HL-60 (cell line): ENCODE measurements at places on chromosomes 12 and 14.

DNA sequence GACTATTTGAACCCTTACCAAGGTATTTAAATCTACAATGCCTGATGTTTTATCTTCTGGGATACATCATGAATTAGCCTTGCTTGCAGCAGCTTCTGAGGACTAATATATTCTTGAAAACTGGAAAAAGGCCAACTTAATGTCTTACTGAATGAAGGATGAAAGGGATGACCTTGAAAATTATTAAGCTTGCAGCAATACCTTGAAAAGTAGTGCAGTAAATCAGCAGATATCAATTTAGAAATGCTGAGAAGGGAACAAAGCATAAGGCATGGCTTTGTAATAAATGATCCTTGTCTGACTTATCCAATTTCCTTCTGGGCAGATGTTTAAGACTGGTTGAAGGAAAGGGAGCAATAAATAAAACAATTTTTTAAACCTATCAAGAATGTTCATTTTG, 37.3 kb upstream of the FERMT2 start:
- DNase-seq: no peak

- no peak for DNase-seq
Observed at GRCh38 chr12:60265741-60266140, 669.9 kb downstream of the SLC16A7 start.

DNA sequence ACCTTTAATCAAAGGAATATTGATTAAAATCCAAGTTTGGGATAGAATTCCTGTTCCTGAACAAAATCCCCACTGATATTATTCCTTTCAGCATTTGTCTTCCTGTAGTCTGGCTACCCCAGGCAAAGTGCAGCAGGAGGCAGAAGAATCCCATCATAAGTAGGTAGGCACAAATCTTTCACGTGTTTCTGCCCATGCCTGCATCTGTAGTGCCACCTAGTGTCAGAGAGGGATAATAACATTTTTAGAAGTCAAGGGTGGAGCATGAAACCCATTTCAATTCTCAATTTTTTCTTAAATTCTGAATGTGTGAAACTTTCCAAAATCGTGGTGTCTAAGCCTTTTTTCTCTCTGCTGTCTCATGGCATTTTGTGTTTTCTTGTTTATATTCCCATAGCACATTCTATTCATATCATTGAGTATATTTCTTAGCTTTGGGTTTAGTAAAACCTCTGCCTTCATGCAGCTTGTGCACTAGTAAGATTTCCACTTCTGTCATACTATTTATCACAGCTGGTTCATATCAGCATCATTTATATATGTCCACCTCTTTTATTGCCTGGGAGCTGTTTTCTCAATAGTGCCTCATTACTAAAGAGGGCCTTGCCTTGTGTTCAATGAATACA, 47.8 kb upstream of the RERG start:
- DNase-seq: peak; percentile 41

DNA sequence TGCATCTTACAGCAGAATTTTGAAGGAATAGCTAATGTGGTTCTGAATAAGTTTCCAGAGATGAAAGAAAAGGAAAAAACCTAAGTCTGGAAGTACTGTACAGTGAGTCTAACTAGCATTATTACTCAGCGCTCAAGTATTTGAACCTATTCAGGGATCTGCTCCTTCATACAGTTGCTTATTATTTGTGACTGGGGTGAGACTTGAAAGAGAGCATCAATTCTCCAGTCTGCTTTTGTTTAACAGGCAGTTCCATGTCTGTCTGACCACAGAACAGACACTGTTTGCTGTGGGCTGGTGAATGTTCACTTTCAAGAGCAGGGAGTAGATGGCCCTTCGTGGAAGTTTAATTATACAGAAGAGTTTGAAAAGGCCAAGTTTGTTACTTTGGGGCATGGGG, 9.3 kb downstream of the ETV6 start:
- no peak for DNase-seq

GRCh38 chr12:76489737-76490136, 69.8 kb downstream of the OSBPL8 start:
- DNase-seq: no peak

- no peak for DNase-seq
Observed at GRCh38 chr12:19891936-19892591, 452.8 kb downstream of the AEBP2 start.

DNA sequence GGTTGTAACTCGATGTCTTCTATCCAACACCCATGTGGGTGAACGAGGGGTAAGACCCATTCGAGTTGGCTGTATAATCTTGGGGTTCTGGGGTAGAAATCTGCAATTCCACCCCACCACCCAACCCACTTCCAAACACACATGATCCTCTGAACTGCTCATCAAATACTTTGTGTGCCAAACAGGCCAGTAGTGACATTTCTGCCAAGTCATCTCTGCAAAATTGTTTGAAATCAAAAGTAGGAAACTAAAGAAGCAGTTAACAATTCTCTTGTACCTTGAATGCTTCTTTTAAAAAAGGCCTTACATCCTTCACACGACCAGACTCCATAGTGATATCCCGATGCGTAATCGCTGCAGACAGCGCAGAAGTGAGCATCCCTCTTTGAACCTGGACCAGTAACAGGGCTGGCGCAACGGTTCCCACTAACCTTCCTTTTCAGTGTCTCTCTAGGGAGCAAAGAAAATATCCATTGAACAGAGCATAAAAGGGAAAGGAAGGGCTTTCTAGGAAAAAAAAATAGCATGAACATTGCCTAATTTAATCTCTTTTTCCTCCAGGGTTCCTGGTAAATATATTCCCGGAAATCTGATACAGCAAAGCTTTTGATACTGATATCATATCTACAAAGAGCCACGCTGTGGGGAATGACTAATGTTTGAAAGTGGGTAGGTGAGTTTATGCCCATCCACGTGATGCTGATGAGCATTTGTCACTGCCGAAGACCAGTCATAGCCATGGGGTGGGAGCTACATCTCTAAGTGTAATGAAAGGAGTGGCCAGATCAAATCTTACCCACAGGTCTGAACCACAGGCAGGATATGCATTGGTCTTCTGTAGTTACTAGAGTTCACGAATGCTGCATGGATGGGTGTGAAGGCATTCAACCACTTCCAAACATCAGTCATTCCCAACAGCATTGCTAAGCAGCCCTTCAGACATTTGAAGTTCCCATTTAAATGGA, 14.2 kb downstream of the ESR2 start:
- no peak for DNase-seq

- no peak for DNase-seq
Observed at GRCh38 chr14:75539162-75539560, 16.9 kb downstream of the BATF start.

GRCh38 chr14:66403183-66403582, 83.0 kb upstream of the CCDC196 start:
- peak; percentile 3 for DNase-seq

- DNase-seq: peak; percentile 73
Observed at GRCh38 chr12:106760184-106760531, 14.3 kb upstream of the RIC8B start.

DNA sequence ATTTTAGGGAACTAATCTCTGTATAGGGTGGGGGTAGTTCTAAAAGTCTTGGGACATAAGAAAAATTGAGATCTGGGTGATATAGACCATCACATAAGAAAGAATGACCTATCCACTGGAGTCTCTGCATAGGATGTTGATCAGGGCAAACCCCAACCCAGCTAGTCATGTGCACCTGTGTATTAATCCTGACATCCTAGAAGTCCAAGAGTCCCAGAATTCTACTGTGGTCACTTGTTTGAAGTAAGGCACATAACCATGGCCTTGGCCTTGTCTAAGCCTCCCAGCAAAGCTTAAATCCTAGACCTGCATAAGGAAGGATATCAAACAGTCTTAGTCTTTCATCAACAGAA, 334.1 kb upstream of the DCN start:
- no peak for DNase-seq

- DNase-seq: no peak
Observed at GRCh38 chr12:110533607-110534006, 31.5 kb downstream of the RAD9B start.

DNA sequence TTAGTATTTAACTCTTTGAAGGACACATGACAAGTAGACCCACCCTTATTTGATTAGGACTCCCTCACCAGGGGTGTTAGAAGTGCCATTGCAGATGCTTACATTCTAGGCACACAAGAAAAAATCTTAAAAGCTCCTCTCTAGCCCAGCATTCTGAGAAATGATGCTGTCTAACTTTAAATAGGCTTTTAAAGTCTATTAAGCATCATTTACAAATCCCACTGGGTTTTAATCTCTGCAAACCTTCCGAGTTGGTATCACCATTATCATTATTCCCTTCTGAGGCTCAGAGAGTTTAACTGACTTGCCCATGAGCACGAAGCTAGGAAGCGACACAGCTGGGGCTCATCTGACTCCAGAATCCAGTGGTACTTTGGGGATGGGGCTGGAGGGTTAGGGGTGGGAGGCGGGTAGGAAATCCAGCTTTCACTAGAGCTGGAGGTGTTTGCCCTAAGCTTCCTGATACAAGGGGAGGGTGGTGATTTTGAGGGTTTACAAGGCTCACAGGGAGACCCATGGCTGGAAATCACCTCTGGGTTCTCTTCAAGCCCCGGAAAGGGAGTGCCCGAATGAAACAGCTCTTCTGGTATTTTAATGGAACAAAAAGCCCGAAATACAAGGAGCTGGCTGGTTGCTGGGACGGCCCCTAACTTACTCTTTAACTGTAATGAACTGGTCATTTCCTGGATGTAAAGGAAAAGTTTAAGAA, 109.2 kb upstream of the FUT8 start:
- no peak for DNase-seq

GRCh38 chr14:66482873-66483272, 3.3 kb upstream of the CCDC196 start:
- no peak for DNase-seq

GRCh38 chr12:113408756-113409298, 5.1 kb upstream of the SDS start:
- DNase-seq: no peak

DNA sequence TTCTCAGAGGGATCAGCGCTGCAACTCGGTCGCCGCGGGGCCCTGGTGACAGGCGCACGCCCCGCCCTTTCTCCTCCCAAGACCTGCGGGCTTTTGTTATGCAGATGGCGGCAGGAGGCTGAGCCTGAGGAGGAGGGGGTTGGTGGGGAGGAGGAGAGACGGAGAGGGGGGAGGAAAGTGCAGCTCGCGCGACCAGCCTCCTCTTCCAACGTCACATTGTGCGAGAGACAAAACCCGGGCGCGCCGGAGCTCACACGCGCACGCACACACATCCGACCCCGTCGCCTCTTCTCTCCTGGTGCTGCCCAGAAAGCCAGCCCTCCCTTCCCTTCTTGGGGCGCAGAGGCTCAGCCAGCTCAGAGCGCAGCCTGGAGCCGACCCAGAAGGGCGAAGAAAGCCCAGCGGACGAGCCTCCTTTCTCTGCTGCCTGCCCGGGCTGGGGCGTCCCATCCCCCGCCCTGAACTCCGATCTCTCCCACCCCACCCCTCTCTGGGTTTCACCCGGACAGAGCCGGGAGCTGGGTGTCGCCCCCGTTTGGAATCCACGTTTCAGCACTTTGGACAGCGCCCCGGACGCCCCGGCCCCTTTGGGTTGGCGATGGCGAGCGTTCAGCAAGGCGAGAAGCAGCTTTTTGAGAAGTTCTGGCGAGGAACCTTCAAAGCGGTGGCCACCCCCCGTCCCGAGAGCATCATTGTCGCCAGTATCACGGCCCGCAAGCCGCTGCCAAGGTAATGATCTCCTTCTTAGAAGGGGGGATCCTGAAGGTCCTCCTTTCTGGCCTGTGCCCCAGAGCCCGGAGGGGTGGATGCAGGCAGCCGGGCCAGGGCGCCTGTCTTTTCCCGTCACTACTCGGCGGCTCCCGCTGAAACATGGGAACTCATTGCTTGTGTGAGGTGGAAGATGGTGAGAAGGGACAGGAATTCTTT, at the start of gene SRRM4:
TSS of gene SRRM4 (plus strand) at position 257 of the 927 bp plus-strand sequence. CDS start at position 599, 342 bp downstream.
- no peak for DNase-seq

- DNase-seq: no peak
Observed at GRCh38 chr14:53109105-53110041, 43.8 kb downstream of the DDHD1 start.

DNA sequence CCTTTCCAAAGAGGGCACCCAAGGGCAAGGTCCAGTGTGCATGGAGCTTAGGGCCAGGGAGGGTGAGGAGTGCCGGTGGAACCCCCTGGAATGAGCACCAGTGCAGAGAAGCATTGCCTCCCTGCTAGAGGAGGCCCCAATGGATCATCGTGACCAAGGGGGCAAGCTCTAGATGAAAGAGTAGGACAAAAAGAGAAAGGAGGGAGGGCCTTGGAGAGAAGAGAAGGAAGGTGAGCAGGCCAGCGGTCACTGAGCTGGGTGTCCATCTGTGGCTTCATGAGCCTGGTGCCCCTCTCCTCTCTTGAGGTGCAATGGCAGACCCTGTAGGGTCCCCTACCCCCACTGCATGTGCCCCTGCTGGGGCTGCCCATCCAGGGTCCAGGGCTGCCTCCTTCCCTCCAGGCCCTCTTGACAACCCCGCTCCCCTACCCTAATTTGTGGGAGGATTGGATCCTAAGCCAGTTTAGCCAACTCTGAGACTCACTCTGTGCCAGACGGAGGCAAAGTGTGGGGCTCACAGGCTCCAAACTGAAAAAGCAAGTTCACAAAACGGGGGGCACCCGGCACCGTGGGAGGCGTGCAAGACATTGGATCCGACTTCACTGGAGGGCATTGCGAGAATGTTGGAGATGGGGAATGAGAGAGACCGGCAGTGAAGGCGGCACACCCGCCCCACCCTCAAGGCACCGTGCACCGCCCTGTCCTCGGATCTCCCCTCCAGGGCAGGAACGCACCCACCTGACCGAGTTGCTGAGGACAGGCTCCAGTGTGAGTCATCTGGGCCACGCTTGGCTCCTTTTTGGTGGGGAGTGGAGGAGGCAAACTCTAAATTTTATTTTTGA, 207.5 kb downstream of the KIF26A start:
- no peak for DNase-seq

DNA sequence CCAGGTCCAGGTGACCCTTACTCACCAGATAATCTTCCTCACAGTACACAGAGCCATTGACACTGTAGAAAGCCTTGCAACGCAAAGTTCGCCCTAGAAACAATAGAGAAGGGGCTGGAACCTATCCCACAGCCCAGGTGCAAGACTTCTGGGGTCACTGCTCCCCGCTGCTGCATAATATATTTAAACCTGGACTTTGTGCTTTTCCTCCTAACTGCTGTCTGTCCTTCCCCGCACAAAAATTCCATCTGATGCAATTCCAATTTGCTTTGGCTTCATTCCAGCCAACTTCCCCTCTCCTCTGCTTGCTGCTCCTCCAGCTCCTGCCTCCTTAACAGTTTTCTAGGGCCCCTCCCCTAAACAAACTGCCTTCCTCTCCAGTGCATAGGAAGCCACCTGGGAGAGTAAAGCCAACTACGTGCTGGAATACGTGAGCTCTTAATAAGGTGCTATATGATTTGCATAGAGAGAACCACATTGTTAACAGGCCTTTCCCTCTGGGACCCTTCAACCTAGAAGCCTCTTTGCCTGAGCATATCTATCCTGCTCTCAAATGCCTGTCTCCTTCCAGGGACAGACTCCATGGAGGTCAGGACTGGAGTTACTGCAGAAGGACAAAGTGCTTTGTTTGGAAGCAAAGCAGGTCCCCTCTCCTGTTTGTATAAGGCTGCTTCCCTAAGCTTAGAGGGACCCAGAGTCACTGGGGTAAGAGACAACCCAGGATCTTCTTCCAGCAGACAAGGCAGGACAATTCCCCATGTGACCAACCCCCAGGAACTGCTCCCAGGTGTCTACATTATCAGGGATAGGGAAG, 5.5 kb downstream of the AJUBA start:
- peak; percentile 50 for DNase-seq

- DNase-seq: no peak
Observed at GRCh38 chr14:72615451-72616121, 278.3 kb downstream of the DPF3 start.
